ENCODE measurements at places on chromosomes 2 and 18.

- no peak for DNase-seq
These were observed 25.3 kb downstream of the PREPL start for GRCh38 chr2:44335806-44336538.

GRCh38 chr2:225637259-225637658, 237.7 kb downstream of the NYAP2 start:
- DNase-seq, result no peak

DNA sequence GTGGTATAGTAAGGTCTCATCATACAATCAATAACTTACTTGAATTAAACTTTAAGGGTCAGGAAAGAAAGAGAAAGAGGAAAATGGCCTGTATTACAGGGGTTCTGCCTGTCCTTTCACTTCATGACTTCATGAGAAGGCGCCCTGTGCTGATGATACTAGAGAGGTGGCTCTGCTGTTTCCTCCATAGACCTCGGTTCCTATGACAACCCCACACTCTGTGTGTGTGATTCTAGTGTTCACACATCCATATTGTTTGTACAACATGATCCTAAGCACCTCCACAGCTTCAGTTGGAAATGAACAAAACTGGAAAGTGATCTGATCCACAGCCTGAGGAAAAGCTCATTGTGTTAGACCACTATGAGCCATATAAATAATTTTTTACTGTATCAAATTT, 7.0 kb upstream of the REEP1 start:
- DNase-seq, result no peak

DNA sequence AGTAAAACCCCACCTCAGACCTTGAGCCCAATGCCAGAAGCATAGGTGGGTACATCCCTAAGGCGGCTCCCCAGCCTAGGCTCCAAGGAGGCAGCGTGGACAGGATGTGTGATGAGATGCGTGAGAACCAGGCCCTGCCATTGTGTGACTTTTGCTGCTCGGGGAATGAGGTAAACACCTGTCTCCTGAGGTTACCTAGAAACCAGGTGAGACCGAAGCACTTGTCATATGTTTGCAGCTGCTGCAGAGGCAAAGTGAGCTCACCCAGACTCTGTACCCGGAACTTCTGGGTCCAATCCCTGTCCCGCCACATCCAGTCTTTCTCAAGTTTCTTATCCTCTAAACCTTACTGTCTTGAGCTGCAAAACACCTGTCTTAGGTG, 3.4 kb downstream of the FBLN7 start:
- no peak for DNase-seq

GRCh38 chr2:86778957-86779356, 11.8 kb downstream of the CD8A start:
- no peak for DNase-seq

GRCh38 chr2:25104736-25105135, 62.9 kb downstream of the EFR3B start:
- no peak for DNase-seq

- DNase-seq, result no peak
These were observed at the start of gene HOXD8 for GRCh38 chr2:176128982-176129796. HOXD8 (plus strand) TSS chr2:176129705; CDS start chr2:176130367, 662 bp downstream.

GRCh38 chr2:177117755-177118154, 94.8 kb upstream of the HNRNPA3 start:
- no peak for DNase-seq

GRCh38 chr18:24068945-24069693, 54.6 kb downstream of the TTC39C start:
- no peak for DNase-seq

DNA sequence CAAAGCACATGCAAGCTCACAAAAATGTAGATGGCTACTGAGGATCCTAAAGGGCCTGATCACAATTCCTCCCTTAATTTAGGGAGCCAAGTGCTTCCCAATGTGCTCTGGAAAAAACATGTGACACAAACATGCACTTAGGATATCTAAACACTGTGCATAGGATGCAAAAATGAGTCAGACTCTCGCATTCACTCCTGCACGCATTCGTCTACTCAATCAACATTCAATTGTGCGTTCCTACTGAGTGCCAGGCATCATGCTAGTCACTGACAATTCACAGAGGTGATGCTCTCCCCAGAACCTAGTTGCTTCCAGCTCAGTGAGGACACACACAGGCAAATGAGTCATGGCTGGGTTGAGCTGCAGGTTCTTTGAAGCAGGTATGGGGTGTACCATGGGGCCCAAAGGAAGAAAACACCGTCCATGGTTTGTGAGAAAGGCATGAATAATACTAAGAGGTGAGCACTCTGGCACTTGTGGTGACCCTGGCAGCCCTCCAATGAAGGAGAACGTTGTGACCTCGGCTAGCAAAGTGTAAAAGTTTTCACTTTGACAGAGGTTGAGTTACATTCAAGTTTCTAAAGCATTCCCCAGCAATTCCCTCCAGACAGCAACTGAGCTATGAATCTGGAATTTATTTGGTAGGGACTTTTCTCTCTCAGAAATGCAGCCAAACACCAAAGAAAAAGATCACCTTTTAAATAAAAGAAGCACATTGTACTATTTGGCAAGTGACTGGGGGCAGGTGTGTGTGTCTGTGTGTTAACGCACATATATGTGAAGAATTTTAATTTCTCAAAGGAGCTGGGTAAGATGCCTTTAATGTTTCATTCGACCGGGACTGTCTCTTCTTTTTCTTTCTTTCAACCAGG, 173.3 kb downstream of the ALPK2 start:
- DNase-seq, result no peak

DNA sequence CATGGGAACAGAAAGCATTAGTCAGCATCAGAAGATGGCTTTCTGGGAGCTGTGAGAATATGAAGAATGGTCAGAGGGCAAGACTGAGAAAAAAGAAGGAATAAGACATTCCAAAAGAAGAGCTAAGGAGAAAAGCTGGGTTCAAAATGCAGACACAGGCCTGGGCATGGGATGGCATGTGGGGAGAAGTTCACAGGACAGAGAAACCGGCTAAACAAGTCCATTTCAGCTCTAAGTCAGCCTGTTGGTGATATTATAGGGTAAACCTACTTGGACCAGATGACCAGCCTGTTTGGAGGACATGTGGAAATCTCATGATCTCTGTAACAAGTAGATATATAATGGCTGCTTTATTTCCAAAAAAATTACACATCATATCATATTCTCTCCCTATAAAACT, 91.7 kb upstream of the MEIS1 start:
- DNase-seq, result no peak

- DNase-seq, result no peak
These were observed 5.9 kb upstream of the CERS6 start for GRCh38 chr2:168450171-168450570.

DNA sequence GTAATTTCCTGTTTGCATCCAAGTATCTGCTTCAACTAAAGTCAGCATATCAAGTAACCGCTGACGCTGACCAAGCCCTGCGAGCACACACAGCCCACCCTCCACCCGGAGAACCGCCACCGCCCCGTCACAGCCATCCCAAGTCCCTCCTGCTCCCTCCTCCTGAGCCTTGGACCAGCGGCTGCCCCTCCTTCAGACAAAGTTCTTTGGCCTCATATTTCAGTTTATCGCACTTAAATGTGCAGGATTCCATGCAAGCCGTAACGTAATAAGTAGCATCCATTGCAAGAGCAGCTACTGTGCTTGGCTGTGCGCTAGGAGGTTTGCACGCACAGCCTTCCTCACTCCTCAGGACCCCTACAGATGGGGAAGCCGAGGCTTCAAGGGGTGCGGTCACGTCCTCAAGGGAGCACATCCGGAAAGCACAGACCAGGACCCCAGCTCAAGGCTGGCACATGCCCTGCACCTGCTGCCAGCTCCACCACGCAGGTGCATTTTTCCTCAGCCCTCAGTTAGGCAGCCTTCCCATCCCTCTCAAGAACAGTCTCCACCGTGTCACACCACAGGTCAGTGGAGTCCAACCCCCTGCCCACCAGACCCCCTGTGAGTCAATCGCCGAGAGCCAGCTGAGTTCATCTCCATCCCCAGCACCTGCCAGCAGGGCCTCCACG, 17.1 kb downstream of the PXDN start:
- no peak for DNase-seq

DNA sequence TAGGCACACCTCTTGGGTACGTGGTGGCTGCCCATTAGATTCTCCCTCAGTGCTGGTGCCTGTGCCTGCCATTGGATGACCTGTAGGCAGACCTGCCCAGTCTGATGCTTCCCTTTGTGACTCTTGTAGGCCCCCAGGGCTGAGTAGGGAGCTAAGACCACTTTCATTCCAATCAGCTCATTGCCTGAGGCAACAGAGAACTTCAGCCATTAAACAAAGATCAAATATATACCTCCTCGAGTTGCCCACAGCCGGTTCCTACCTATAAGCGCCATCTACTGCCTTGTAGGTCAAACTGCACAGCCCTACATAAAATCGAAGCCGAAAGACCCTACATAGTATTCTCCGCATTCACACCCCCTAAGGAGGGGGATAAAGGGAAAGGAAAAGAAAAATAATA, 184.6 kb downstream of the ETAA1 start:
- no peak for DNase-seq

GRCh38 chr2:26571316-26571715, 69.8 kb downstream of the CIB4 start:
- DNase-seq, result no peak

- no peak for DNase-seq
These were observed 167.3 kb downstream of the DOK6 start for GRCh38 chr18:69567813-69568488.

GRCh38 chr18:59621027-59621426, 76.2 kb downstream of the CCBE1 start:
- DNase-seq, result no peak

GRCh38 chr2:12212841-12213597, 466.6 kb downstream of the LPIN1 start:
- no peak for DNase-seq

GRCh38 chr2:68251187-68251854, 1.0 kb downstream of the PPP3R1 start:
- peak; percentile 15 for DNase-seq

DNA sequence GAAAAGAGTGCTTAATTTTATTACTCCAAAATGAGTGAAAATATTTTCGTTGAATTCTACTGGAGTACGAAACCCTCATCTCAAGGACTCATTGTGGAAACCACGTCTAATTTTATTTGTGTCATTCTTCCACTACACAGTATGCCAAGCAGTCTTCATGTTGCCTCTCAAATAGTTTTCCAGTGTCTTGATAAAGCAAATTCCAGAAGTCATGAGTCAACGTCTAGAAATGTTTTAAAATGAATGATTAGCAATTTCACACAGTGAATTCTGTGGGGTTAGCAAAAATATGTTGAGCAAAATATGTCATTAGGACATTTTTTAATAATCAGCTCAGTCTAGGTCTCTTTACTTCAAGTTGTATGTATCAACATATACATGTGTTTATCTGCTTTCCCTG, 865.5 kb downstream of the DSC3 start:
- DNase-seq, result no peak

DNA sequence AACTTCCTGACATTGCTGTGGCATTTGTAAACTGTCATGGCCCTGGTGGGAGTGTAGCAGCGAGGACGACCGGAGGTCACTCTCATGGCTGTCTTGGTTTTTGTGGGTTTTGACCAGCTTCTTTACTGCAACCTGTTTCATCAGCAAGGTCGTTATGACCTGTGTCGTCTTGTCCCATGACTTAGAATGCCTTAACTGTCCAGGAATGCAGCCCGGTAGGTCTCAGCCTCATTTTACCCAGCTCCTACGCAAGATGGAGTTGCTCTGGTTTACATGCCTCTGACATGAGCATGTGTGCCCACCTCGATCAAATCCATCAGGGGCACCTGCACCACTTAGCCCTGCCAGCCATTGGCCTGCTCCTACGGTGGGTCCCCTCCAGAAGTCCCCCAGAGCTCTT, 32.9 kb upstream of the SLC66A3 start:
- DNase-seq, result no peak

DNA sequence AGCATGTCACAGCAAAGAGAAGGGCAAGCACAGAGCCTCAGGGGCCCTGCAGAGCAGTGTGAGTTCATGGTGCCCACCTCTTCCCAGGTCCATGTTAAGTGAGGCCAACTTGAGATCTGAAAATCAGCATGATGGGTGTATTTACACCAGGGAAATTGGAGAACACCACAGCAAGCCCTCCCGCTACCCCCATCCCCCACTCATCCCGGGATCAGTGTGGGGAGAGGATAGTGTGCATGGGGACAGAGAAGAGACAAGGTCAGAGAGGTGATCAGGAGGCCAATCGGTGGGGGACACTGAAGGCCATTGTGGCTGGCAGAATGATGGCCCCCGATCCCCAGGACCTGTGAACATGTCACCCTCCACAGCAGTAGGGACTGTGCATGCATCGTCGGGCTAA, 54.7 kb downstream of the PTGR3 start:
- no peak for DNase-seq

DNA sequence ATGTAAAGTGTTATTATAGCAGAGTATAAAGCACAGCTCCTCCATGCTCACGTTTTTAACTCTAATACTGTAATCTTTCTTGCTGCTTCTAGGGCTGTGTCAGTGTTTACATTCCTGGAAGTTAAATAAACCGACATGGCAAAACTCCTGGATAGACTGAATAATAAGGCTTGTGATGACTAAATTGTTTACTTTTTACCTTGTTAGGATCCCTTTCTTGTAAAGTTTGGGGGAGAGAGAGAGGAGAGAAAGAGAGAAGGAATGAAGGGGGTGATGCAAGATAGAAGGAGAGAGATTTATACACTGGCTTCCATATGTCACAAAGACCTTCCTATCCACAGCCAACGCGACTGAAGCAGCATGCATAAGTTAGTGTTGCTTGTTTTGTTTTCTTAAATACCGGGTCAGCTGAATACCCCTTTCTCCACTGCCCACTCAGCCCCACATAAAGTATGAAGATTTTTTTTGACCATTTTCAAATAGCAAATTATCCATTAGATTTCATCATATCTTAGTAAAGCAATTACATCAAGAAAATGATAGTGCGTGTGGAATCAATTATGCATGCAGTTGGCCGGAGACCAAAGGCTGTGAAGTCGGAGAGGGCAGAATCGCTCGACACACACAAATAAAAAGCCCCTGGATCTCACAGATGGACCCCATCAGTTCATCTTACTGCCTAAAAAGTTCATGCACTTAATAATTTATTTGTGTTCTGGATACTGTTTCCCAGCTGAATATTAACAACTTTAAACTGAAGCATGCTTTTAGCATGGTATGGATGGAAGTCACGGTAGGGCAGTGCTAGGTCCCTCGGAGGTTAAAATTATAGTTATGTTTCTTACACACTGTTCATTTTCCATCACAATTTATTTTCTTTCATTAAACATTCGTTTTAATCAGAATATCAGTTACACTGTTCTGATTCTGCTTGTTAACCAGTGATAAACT, 20.1 kb downstream of the BCL11A start:
- no peak for DNase-seq

- no peak for DNase-seq
These were observed 163.1 kb downstream of the NRP2 start for GRCh38 chr2:205845446-205845845.

DNA sequence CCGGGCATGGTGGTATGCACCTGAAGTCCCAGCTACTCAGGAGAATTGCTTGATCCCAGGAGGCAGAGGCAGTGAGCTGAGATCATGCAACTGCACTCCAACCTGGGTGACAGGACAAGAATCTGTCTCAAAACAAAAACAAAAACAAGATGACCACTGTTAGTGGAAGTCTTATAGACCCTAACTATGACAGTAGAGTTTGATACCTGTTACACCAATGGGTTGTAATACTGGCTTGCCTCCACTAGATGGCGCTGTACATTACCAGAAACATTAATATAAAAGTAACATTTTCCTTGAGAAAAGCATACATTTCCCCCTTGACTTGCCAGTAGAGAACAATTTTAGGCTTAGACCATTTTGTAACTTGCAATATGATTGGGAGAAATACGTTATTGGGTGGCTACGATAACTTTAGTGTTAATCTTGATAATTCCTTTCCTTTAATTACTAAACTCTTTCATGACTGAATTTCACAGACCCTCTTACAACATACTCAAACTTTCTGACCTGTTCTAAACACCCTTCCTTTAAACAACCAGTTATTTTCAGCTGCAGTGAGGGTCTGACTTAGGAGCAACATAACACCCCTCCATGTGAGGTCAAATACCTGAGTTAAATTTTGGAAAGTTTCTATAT, 19.5 kb downstream of the SLC25A52 start:
- no peak for DNase-seq
